ENCODE measurements at places on chromosomes 3 and 15. TPM values are rescaled to one million over a fixed set of nuclear protein-coding genes. Genes with fewer than 3 reads are reported as not detected.
A peak's percentile ranks its signal among the peaks of the same experiment; 100 is the strongest.

DNA sequence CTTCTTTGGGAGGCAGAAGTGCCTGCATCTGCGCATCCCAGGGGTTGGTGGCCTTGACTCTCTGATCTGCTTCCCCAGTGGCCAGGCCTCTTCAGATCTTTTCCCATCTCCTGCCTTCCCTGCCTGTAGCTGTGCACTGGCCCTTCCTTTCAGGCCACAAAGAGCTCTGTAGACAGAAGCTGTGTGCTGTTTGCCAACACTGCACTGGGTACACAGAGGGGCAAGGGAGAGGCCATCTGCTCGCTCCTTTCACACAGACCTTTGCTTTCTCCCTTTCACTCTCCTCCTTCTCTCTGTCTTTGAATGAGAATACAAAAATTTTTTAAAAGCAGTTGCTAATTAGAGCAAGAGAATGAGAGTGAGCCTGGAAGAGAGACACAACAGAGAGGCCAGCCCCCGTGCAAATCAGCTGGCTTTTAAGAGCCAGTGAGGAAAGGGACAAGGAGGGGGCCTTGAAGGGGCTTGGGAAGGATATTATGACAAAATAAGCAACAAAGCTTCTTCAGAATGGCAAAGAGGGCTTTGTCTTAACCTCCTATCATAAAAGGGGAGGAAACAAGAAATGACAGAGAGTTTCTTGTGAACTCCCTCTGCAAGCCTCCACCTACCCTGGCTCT lies 170.9 kb downstream of the EPHB1 start:
- DNase-seq: no peak

GRCh38 chr3:197522881-197523441 lies 32.8 kb downstream of the BDH1 start:
- no peak for DNase-seq

DNA sequence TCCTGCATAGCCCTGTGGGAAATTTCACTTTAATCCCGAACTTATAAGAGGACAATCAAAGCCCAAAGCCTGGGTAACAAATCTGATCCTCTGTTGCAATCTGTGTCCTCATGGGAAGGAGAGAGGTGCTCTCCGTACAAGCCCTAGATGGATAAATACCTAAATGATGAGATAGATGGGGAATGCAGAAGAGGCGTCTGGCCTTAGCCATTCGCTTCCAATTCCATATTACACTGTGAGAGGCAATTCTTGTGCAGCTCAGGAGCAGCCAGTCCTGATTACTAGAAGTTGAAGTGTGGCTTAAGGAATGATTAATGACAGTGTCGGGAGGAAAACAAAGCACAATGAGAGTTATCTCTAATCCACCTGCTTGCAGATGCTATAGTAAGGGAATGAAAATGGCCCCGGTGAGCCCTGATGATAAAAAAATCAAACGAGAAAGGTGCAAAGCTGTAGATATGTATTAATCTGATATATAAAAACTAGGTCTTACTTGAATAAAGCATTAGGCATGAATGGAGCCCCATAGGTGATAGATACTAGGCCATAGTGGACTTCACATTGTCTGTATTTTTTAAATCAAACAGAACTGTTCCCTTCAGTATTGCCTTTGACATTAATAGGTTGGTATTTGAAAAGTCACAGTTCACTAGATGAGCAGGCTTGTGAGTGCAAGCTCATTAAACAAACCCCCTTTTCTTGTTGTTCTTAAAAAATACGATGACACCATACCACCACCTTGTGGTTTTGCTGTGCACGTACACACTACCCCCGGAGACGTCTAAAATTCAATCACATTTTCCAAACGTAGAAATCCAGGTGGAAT lies 54.2 kb upstream of the TMCO5A start:
- DNase-seq: no peak

DNA sequence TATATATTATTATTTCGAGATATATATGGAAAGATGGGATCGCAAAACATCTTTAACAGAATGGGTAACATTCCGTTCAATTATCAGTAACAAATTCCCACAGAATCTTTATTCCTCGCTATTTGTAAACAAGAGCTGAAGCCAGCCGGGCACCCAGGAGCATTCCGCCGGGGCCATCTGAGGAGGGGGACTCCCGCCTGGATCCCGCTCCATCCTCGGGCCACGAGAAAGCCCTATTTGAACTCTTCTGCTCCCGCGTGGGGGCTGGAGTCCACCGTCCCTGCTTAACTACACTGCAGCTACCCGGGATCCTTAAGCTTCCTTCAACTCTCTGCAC lies 687 bp downstream of the GPR176 start:
- DNase-seq: peak; percentile 12

DNA sequence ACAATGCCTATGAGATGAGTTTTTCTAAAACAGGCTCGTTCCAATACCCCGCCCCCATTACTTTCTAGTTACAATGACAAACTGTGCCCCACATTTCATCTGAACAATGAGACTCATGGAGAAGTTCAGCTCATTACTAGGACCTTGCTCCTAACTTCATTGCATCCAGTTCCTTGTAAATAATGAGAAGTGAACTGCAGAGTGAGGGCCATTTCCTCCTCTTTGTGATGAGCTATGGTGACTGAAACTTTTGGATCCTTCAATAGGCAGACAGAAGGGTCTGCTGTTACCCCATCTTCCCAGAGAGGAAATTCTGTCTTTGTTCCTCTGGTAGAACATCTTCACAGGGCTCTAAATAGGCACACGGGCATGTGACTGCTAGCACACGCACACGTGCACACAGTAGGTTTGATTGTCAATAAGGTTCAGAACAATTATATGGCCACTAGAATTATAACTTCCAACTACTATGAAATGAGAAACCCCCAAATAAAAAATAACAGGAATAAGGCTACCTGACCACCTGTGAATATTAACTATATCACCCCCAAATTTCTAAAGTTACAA lies 51.8 kb downstream of the SERP1 start:
- no peak for DNase-seq

DNA sequence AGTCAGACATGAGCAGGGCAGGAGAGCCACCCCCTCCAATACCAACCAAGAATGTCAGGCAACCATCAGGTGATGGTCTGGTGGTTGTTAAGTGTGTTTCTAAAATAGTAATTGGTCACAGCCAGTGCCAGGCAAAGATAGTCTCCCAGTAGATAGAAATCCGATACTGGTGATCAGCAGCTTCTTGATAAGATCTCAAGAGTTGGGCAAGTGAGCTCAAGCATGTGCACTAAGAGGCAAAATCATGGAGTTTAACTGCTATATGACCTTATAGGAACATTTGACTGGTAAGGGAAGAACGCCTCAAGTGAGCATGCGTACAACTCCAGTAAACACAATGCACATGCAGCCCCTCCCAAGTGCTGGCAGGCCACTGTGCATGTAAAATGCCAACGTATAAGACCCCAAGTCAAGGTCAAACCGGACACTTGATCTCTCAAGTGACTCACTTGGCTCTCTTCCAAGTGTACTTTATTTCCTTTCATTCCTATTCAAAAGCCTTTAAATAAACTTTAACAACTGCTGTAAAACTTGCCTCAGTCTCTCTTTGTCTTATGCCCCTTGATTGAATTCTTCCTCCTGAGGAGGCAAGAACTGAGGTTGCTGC lies 36.0 kb upstream of the CBLB start:
- no peak for DNase-seq

CYP8B1 gene
- total RNA-seq: not detected

DNAJA4 gene
- 29.8 TPM for total RNA-seq

GRCh38 chr3:108053067-108053466 lies 37.8 kb downstream of the CD47 start:
- no peak for DNase-seq

SLC33A1 gene
- total RNA-seq: 53.8 TPM

EHD4 gene
- 2.0 TPM for total RNA-seq

DNA sequence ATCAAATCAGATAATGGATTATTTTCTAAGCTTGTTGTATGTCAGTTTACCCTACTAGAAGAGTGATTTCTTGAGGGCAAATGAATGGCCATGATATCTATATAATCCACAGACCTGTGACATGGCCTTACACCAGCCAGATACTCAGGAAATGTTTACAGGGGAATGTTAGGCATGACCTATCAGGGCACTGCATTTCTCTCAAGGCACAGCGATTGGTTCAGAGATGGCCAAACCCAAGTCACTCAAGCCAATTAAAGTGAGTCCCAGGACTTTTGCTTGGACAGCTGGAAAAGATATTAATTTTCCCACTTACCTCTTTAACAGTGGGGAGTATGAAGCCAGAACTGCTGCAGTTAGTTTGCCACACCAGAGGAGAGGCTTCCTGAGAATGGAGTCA lies 28.7 kb upstream of the GATA2 start:
- DNase-seq: no peak

DNA sequence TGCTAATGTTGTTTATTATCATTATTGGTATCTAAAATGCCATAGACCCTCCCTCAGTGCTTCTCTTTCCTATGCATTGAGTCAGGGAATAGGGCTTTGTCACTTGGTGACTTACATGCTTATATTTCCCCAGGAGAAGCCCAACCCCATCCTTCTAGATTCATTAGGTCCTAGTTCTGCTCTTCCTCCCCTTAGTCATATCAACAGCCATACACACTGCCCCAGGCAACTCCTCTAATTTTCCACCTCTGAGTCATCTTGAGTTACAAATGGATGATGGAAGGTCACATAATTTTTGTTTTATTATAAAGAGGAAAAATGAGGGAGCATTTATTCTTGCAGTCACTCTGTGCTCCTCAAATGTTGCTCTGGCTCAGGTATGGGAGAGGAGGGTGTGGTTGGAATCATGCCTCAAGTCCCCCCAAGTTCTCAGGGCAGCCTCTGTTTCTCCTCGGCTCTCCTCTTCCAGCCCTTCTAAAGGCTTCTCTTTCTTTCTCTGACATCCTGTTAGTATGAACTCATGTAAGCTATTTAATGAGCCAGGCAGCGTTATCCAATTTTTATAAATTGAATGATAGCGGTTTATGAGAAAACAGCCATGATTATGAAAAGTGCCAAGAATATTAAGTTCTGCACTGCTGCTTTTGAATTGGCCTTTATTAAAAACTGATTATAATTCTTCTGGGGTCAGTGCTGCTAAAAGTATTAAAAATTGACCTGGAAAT lies 45.6 kb upstream of the FSTL1 start:
- DNase-seq: no peak

GRCh38 chr15:69637818-69638217 lies 185.2 kb downstream of the RPLP1 start:
- no peak for DNase-seq

- no peak for DNase-seq
Measured at GRCh38 chr3:60703956-60704736, 547.1 kb downstream of the FHIT start.

- DNase-seq: no peak
Measured at GRCh38 chr3:31559872-31560534, 27.3 kb downstream of the STT3B start.

GRCh38 chr3:197305854-197306253 lies 7.4 kb upstream of the DLG1 start:
- no peak for DNase-seq

GASK1A gene
- total RNA-seq: 4.5 TPM

GRCh38 chr15:90869601-90870353 lies 1.4 kb downstream of the FURIN start:
- no peak for DNase-seq

DNA sequence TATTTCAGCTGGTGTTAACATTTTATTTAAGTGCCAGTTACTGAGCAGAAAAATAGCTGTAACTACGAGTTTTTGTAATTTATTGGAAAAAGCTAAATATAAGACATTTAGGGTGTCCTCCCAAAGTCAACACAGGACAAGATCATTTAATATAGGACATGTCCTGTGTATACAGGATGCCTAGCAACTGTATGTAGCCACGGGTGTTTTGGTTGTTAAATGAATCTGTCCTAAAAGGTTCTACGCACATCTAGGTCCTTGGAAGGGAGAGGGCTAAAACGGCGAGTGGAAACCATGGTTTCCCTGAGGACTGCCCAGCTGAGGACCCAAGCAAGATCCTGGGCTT lies 565 bp upstream of the ZNF621 start:
- no peak for DNase-seq

GRCh38 chr15:58517252-58517681 lies 85.5 kb downstream of the LIPC start:
- DNase-seq: no peak

DNA sequence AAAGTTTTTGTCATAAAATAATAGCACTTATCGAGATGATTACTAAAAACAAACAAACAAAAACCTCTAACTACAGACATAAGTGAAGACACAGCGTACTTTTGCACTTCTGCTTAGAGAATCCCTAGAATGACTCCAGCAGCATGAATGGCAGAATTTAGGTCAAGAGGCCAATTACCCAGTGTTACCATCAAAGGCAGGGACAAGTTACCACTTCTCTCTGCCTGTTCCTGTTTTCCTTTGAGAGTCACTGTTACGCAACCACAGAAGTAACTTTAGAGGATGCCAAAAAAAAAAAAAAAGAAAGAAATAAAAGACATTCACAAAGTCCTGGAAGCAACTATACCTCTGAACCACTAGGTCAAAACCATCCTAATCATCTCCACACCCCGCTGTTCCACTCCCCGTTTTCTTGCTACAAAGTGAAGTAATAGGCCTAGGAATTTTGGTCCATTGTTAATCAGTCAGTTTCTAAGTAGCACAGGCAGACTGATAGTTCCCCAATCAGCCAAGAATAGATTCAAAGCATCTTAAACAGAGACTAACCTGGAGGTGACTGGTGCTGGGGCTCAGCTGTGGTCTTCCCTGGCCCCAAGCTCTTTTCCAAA lies 41.9 kb downstream of the FMN1 start:
- DNase-seq: no peak

DNA sequence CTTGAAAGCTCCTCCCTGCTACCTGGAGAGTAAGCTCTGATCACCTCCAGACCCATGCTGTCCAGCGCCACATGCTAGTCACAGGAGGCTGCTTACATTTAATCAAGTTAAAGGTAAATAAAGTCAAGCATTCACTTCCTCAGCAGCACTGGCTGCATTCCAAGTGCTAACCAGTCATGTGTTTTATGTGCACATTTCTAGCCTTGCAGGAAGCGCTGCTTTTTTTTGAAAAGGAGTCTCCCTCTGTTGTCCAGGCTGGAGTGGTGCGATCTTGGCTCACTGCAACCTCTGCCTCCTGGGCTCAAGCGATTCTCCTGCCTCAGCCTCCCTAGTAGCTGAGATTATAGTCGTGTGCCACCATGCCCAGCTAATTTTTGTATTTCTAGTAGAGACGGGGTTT lies 279.2 kb downstream of the GABRG3 start:
- no peak for DNase-seq

DNA sequence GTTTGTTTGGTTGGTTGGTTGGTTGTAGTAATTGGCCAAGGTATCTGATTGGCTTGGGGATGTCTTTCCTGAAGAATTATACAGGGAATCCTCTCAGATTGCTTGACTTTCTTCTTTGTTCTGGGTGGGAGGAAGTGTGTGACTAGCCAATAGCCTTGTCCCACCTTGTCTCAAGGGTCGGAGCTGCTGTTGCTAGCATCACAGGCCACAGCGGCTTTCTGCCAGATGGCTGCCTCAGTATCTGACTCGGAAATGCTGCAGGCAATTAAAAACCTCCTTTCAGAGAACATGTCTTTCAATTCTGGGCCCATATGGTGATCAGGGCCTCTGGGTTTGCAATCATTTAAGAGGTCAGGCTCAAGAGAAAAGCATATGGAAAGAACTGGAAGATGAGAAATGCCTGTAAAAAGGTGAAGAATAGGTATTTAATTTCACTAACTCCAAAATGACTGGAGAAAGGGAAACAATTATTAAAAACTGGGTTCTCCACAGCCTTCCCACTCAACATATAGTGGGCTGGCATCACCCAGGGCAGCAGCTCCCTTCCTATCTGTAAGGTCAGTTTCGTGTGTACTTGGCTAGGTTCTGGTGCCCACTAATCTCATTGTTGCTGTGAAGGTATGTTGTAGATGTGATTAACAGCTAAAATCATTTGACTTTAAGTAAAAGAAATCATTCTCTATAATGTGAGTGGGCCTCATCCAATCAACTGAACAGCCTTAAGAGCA lies 32.4 kb downstream of the TGFBR2 start:
- DNase-seq: no peak

PRSS50 gene
- total RNA-seq: not detected

CEP19 gene
- 10.6 TPM for total RNA-seq
